ENCODE measurements at places on chromosomes 5 and 9.

DNA sequence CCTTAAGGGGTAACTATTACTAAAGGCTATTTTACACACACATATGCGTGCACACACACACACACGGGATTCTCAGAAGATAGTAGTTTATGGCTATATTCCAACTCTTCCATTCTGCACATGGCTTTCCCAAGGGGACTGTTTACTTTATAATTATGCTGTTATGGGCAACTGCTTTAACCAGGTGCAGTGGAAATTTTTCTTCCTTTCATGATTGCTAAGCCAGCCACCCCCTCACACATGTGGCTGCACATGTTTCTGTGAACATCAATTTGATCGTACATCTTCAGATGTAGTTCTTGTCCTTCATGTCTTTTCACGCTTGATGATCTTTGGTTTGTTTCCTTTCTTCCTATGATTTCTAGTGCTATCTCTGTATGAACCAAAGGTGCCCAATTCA, 37.0 kb downstream of the MRPS30 start:
- DNase-seq = no peak

GRCh38 chr9:112831281-112831851, 59.3 kb downstream of the SLC46A2 start:
- DNase-seq = no peak

- no peak for DNase-seq
Measured at GRCh38 chr5:157519579-157520253, 55.9 kb downstream of the ADAM19 start.

DNA sequence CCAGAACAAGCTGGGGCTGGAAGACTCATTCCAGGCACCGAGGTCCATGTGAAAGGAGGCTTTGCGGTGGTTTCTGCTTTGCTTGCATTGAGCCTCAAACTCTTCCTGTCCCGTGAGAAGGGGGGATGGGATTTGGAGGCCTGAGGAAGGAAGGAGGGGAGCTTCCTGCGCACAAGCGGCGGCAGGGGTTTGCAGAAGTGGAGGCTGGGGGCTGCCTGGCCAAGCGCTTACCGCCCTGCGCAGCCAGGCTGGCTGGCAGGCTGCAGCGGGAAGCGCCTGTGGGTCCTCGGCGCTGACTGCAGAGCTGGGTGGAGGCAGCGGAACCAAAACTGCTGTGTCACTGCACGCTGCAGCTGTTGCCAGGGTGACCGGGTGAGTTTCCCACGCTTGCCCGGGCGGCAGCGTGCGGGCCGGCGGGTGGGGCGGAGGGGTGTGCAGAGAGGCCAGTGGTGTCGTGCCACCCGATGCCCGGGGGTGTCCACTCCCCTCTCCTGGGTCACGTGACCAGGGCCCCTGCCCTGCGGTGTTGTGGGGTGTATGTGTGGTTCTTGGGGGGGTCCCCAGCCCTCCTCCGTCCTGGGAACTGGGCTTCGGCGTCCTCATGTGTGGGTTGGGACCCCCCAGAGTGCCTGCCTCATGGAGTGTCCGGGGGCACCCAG, 81.0 kb downstream of the RXRA start:
- DNase-seq = peak; percentile 81

- no peak for DNase-seq
Measured at GRCh38 chr9:76592974-76593347, 134.0 kb downstream of the GCNT1 start.

DNA sequence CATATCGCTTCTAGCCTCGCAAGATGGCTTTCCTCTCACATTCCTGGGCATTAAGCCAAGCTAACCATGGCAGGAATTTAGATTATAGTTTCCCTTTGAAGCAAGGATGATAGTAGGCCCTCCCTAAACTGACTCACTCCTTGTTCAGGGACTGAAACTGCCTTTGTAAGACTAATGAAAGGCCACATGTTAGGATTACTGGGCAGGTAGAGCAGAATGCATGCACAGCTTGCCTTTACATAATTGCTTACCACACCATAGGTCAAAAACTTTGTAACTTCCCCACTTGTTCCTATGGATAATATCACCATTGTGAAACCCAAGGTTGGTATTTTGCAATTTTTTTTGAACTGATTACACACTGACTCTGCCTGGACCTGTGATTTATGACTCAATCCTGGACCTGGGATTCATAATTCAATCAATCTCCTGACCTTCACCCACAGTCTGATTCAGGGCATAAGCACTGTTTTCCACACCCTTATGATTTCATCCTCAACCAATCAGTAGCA, 41.0 kb upstream of the PRDM9 start:
- no peak for DNase-seq
